HT1080 (cell line): ENCODE measurements at places on chromosomes 2 and 18. TPM values are rescaled to one million over a fixed set of nuclear protein-coding genes. Genes with fewer than 3 reads are reported as not detected.

The ACKR3 gene
- total RNA-seq: not detected in 2 replicates

The GPR39 gene
- 5.6 and 6.9 TPM in 2 replicates for total RNA-seq

The LRRTM1 gene
- total RNA-seq: not detected in 2 replicates

The NAT8 gene
- total RNA-seq: not detected in 2 replicates

- DNase-seq: no peak
These were observed 257.7 kb downstream of the ANAPC1 start for GRCh38 chr2:111626037-111626864.

DNA sequence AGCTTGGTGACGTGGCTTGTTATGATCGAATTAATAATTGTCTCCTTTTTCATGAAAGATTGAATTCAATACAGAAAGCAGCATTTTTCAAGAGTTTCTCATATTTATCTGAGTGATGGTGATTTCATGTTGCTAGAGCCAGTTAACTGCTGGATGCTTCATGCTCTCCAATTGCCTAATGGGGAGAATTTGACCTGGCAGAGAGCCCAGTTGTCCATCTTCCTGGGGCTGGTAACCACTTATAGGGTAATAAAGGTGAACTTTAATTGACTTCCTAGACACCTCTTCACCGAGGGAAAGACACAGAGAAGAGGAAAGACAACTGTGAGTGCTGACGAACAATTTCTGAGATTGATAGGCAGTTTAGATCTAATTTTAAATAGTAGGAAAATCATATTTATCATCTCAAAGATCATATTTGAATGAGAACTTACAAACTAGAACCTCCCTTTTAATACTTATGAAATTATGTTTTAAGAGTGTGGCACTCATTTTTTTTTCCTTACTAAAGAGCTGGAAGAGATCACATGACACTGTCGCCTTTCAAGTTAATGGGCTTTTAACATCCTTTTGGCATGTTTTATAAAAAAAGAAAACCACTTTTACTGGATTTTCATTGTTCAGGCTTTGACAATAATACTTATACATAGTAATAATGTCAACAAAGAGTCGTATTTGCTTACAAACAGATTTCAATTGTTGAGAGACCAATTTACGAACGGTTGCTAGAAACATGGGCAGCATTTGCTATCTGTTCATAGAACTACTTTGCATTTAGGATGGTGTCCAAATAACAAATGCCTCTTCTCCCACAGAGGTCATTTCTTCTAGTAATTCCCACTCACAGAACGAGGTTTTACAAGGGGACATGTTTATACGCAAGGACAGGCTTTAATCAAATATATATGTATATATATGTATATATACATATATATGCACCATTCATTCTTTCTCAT is 153.3 kb downstream of the RAPGEF4 start:
- DNase-seq: no peak

DNA sequence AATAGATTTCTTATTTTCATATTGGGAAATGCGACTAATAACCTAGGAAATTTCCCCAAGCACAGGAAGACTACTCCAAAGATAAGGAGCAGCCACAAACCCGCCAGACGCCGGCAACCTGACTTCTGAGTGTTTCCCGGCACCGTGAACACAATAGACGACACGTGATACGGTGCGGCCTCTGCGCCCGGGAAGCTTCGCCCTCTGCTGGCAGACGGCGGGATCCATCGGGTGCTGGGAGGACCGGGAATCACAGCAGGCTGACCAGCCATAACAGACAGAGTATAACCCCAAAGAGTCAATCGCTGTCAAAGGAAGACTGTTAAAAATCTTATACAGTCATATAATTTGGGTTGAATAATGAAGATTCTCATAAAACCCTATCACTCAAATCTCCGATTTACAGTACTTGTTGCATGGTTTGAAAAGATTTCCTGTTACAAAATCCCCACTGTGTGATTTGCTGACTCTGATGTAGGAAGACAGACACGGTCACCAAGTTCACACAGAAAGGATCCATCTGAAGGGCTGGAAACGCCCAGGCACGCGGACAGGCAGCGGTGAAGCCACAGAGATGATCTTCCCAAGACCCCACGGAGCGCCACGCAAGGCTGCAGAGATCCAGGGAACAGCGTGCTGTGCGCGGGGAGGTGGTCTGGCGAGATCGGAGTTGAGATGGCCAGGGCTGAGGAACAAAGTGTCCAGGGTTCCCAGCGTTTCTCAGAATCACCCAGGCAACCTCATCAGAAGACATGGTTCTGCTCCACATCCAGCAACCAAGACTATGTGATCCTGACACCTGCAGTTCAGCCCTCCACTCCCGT is 73.8 kb downstream of the EIPR1 start:
- DNase-seq: peak; percentile 79

DNA sequence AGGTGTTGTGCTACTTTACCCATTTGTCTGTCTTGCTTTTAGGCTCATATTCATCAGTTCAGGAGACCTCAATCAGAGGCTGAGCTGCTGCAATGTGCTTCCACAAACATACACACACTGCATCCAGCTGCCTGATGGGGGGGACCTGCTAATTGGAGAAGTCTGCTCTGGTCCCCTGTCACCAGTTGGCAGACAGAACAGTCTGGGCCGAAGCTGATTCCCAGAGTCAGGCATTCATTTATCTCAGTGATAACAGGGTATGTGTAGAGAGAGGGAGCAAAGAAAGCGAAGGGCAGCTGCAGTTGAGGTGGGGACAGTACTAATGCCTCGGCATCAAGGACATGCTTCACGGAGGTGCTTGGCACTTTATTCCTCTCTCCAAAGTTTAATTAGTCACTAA is 584.3 kb upstream of the PIK3C3 start:
- DNase-seq: no peak

DNA sequence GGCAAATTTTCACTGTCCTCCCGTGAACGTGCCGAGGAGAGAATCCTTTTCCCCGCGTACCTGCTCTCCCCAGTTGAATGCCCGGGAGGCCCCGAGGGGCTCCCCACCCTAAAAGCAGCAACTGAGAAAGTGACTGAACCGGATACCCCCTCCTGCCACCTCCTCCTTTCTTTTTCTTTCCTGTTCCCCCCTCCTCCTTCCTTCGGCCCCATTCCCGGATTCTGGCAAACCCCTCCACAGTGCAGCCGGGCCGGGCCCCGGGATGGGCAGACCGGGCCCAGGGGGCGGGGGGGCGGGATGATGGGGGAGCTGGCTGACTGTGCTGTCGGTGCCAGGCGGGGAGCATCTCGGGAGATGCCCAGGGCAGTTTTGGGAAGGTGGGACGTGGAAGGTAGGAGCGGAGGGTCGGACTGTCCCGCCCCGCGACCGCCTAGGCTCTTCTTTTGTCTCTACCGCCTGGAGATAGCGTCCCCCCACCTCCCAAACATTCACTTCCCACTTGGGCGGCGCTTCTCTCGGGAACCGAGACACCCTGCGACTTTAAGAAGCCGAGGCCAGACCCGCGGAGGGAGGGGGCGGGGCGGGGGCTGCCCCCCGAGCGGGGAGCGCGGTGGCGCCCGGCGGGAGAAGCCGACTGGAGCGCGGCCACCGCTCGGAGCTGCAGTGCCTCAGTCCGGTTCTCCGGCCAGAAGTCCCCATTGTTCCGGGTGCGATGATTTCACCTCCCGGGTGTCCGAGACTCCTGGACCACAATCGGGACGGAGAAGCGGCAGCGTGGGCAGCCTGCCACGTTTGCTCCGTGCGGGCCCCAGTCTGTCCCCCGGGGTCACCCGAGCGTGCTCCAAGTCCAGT is 8.2 kb downstream of the DLX2 start:
- peak; percentile 49 for DNase-seq

DNA sequence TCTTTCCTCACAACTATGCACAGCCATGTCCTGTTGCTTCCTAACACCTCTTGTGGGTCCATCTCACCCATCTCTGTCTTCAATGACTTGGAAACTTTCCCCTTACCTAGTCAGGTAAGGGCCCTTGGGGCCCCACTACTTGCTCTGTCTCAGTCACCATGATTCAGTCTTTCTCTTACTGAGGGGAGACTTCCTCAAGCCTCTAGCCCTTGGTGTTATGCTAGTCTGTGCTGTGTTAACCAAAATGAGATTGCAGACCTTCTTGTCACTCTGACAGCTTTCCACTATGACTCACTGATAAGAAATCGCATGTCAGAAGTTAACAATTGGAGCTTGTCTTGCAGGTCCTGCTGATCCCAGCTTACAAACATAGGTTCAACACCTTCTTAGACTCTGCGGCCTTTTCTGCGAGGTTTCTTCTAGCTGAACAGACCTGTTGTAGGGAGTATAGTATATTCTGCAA is 65.3 kb downstream of the WDR75 start:
- DNase-seq: no peak

DNA sequence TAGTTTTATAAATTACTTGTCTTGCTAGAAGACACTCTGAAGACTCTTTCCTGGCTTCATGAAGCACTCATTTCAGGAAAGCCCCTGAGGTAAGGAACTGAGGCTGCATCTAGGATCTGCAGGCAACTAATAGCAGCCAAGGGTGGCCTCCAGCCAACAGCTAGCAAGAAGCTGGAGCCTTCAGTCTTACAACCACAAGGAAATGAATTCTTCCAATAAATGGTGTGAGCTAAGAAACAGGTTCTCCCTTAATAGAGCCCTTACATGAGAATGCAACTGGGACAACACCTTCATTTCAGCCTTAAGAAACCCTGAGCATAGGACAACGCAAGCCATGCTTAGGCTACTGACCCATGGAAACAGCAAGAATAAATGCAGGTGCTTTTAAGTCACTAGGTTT is 254.6 kb upstream of the RBBP8 start:
- DNase-seq: no peak

DNA sequence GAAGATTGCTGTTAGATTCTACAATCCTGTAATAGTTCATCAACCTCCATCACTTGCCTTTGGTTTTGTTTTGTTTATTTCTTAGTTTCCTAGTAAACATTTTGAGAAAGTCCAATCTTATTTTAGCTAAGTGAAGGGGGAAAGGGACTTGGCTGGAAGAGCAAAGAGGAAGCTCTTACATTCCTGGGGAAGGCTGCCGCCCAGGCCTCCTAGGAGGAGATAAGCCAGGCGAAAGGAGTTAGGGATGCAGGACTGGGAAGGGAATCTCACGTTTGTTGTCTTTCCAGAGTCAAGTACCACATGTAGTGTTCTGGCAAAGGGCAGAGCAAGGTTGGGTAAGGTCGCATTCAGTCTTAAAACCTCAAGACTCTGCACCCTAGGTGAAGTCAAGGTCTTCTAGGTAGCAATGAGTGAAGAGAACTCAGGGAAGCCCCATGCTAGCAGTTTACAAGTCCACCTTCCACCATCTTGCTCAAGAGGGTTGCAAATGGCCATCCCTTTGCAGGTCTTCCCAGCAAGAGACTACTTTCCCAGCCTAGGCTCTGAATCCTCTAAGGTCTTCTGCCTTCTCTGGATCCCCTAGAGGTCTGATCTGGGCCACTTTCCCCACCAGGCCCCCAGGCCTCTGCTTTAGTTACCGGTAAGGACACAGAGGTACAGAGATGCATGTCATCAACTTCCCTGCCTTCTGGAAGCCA is 320.7 kb downstream of the CYP26B1 start:
- no peak for DNase-seq

DNA sequence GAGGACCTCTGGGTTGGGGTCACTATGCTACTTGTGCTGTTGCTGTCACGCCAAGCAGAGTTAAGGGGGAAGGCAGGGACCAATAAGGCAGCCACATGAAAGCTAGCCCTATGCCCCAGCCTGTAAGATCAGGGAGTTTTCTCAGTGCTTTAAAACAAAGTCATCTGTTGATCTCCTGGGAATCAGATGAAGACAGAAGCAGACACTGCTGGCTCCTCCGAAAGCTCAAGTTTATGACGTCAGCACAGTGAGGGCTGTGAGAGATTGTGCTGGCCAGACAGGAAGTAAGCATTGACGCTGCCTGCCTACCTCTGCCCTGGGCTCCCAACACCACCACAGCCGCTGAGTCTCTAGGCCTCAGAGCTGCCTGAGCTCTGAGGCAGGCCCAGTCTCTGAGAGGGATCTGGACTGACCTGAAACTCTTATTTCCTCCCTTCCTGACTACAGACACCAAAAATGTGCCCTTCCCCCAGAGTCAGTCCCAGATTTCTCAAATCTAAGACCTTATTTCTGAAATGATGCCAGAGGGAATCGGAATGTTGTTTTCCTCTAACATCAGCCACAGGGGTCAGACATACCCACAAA is 118.1 kb upstream of the EPAS1 start:
- peak; percentile 89 for DNase-seq

DNA sequence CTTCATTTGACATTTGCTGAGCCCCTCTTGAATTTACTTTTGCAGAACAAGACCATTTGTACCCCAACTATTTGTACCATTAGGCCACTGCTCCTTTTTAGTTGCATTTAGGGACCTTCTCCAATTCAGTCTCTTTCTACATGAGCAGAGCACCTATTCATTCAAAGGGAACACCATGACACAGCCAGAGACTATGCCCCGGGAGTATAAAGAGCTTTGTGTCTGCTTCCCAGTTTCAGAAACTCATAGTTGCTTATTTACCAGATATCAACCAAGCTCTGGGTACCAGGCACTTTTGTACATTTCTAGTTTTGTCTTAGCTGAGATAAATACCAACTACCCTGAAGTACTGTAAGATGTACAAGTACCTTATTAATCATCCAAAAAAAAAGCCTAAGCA is 269.1 kb upstream of the SIX3 start:
- DNase-seq: no peak

- no peak for DNase-seq
These were observed 33.0 kb upstream of the BOD1L2 start for GRCh38 chr18:57113799-57114420.

GRCh38 chr2:132884705-132885104 is 214.7 kb upstream of the LYPD1 start:
- no peak for DNase-seq

- no peak for DNase-seq
These were observed 210.4 kb downstream of the TMEM163 start for GRCh38 chr2:134508391-134508790.

DNA sequence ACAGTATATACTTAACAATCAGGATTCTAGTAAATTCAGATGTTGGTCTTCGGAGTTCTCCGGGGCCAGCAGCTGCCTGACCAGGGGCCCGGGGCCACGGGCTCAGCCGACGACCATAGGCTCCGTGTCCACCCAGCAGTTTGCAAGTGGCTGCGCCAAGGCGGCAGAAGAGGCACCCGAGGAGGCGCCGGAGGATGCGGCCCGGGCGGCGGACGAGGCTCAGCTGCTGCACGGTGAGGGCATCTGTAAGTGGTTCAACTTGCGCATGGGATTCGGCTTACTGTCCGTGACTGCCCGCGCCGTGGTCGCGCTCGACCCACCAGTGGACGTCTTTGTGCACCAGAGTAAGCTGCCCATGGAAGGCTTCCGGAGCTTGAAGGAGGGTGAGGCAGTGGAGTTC is 136.3 kb downstream of the NUP35 start:
- no peak for DNase-seq

- no peak for DNase-seq
These were observed 36.4 kb downstream of the EMILIN2 start for GRCh38 chr18:2883076-2883735.
